CMK (cell line): ENCODE measurements at places on chromosomes 5 and 9.

DNA sequence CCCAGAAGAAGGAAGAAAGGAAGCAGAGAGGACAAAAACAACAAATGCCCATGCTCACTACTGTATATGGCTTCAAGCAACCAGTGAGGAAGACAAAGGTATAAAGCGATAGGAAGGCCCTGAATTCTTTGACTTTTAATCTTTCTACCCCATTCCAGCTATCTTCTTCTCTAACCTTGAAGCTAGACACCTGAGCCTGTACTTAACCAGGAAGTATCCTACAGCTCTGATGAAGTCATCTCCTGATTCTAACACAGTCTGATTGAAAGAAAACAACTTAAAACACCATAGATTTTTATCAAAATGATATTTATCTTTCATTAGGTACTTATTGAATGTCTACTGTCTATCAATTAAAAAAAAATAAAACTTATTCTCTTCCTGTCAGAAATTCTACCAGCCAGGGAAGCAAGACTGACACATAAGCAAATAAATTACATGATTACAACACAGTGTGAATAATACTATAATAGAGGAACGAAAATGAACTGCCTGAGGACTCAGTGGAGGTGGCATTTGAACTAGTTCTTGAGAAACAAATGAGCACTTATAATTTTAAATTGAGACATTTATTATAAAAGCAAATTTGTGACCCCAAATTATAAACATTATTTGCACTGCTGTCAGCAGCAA, 123.3 kb upstream of the ELL2 start:
- no peak for DNase-seq

DNA sequence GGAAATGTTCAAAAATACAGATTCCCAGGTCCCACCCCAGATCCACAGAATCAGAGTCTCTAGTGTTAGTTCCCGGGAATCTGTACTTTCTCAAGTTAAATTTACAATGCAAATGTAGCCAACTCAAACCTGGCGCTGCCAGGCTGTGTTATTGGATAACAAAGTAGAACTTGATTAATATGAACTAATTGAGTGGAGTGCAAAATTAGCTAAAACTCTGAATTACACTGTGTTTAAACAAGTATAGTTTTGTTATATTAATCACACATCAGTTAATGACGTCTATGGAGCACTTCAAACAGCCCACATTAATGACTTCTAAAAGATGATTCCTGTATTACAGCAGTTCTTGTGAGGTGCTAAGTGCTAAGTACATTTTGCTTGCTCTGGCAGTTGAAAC, 32.4 kb upstream of the CYFIP2 start:
- DNase-seq, result no peak

GRCh38 chr5:132639706-132640130, 18.3 kb upstream of the IL13 start:
- DNase-seq, result no peak

DNA sequence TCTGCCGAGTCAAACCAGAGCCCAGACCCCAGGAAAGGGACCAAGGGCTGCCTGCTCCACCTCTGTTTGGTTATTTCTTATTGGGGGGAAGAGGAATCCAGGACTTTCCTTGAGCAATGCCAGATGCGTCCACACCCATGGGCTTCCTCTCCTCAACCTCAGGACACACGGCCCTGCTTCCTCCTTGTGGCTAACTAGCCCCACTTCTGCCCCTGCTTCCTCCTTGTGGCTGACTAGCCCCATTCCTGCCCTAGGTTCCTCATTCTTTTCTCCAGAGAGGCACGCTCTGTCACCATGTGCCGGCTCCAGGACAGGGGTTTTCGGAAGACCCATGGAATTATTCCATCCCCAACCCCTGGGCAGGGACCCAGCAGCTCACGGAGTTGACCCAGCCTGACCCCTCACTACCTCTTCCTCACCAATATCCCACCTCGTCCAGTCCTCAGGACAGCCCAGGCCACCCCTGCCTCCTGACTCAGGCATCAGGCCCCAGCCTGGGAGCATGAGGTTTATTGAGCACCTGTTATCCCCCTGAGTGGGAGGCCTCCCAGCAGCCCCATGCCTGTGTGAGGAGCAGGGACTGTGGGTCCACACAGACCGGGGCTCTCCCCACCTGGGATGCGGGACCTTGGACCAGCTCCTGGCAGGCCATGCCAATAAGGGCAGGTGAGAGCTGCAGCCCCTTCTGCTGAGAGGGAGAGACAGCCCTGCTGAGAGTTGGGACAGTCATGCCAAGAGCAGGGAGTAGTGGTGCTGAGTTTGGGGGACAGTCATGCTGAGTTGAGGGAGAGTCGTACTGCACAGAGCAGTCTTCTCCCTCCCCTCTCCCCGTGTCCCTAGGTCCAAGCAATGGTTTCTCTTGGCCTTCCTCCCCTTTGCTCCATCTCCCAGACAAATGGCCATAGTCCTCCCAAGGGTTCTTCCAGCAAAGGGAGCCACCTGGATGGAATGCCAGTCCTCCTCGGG, 11.8 kb upstream of the FCN1 start:
- peak; percentile 58 for DNase-seq

GRCh38 chr5:169970911-169971765, 9.2 kb downstream of the INSYN2B start:
- DNase-seq, result no peak

DNA sequence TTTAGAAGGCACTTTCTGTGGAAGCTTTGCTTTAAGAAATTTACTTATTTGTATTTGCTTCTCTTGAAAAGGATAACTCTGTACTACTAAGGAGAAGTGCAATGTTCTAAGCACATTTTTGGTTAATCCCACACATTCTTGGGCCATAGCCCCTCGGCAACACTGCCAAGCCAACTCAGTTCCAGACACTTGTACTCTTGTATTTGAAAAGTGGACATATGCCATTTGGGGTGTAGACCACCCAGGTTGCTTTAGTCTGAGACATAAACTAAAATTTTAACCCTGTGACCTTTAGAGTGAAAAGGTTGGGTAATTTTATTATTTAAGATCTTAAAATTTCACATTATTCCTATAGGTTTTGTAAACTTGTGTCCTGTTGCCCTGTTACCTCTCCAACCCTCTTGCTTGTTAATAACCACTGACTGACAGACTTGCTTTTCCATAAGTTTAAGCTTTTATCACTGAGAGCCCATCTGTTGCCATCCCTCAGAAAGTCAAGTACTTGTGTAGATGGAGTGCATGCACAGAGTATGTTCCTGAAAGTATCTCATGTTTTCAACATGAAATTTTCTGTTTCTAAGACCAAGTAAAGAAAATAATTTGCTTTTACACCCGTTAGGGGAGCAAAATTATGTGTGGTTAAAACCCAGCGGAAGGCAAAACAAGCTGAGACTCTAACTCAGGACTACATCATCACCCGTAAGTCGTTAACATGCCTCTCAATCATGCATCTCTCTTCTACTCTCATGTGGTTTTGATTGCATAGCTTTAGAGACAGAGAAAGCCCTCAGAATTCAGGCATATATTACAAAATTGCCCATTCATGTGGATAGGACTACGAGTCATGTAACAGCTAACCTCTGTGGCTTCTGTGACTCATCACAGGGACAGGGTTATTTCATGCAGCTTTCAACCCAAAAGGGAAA, 117.3 kb downstream of the GDNF start:
- DNase-seq, result no peak

GRCh38 chr9:124485201-124485600, 22.0 kb downstream of the NR5A1 start:
- no peak for DNase-seq

- DNase-seq, result no peak
Measured at GRCh38 chr5:27906931-27907601, 868.7 kb upstream of the CDH9 start.

DNA sequence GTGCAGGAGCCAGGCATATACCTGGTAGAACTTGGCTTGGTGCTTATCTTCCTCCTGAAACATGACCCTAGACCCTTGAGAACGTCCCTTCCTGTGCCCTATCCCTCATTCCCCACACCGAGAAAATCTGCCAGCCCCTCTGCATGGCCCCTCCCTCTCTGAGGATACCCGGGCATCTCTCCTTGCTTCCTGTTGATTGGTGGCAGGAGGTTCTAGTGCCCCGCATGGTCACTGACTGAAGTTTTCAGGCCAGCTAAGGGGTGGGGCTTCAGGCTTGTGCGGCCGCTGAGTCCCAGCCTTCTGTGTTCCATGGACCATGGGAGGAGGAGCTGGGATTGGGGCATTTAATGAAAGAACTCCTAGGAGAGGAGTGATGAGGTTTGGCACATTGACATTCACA, 22.8 kb downstream of the IGIP start:
- no peak for DNase-seq
